T-helper 17 cell (primary cell): ENCODE measurements at places on chromosomes 7 and 10.

DNA sequence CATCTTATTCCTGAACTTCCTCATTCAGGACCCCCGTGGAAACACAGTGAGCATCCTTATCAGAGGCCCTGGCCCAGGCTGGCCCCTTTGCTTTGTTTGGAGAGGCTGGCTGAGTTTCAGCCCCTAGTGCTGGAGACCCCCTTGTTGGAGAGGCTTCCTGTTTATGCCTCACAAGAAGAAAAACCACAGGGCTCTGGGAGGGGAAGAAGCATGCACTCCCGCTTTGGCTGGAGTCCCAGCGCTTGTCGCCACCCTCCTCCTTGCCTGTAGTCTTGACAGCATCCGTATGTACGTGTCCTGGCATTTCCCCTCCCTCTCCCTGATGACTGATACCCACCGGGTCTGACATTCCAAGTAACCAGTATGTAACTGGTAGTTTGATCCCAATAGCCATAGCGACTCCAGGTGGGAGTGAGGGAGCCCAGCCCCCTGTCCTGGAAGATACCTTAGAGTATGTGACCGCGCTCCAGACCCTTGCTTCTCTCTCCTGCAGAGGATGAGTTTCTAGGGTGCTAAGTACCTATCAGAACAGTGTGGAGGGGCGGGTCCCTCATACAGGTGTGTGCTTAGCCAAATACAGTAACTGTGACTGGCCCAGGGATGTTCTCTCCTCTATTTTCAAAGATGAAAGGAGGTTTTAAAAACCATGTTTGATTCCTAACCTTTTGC, 6.9 kb upstream of the ATP6V0E2 start:
- no peak for DNase-seq

DNA sequence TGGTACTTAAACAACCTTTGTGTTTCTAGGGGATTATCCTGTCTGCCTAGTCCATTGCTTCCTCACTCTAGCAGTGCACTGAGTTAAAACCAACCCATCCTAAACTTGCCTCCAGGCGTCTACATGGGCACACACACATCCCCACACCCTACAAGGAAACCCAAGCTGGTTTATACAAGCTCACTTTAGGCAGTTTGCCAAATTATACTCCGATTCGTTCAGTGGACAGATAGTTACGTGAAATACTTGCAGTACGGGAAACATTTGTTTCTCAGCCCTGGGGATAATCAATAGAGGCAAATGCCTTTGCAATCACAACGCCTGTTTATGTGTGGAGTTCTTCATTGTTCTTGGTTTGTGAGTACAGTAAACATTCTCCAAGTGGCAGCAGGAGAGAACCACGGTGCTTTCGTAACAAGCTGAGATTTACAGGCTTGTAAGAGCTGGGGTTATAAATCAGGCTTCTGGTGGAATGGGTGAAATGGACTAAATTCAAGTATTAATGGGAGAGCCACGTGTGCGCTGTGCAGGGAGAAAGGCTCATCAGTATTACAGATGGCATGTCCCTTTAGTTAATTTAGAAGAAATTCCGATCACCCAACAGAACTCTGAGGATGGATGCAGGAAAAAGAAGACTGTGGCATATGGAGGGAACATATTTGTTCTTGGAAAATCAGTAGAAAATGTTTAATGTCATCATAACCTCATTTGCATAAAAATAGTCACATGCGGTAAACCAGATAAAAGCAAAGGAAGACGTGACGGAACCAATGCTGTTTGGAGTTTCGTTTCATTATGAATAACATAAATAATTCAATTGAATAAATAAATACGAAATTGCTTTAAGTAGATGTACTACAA, 217.1 kb downstream of the GALNT17 start:
- DNase-seq = no peak

DNA sequence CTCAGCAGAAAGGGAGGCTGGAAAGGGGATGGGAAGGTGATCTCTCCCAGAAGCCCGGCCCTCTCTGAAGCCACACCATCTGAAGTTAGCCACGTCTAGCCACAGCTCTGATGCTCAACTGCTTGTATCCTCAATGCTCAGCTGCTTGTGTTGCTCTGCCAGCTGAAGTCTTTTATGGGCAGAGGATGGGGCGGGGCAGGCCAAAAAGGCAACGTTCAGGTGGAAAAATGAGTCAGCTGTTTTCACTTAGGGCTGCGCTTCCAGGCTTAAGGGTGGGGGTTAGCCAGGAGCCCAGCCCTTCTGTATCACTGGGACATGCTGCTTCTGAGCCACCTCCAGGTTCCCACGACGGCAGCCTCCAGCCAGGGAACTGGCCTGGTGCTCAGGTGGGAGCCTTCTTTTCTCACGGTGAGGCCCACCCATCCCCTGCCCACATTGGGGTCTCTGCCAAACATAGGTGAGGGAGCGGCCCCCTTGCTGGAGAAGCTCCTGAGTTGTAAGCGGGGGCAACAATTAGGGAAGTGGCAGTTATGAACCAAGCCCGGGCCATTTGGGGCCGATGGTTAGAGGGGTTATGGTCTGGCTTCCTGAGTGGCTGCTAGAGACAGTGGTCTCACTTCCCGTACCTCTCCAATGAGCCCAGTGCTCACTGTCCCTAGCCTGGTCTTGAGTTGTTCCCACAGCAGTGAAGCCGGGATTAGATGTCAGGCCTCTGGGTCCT, 44.9 kb upstream of the CNPY1 start:
- no peak for DNase-seq

DNA sequence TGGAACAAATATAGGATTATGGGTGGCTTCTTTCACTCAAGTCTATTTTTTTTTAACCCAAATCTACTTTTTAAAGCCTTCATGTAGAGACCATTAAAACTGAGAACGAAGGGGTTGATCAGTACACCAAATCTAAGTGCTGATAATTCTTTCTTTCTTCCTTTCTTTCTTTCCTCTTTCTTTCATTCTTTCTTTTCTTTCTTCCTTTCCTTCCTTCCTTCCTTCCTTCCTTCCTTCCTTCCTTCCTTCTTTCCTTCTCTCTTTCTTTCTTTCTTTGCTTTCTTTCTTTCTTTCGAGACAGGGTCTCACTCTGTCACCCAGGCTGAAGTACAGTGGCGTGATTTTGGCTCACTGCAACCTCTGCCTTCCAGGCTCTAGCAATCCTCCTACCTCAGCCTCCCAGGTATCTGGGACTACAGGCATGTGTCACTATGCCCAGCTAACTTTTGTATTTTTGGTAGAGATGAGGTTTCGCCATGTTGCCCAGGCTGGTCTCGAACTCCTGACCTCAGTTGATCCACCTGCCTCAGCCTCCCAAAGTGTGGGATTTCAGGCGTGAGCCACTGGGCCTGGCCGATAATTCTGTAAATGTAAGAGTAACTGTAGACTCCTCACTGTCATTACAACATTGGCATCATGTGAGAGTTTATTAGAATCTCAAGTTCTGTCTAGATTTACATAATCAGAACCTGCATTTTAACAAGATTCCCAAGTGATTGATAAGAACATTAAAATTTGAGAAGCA, 236.4 kb downstream of the TFEC start:
- DNase-seq = no peak

GRCh38 chr7:104482362-104483037, 154.1 kb downstream of the LHFPL3 start:
- no peak for DNase-seq

- DNase-seq = no peak
These were observed 58.7 kb downstream of the ARHGAP21 start for GRCh38 chr10:24664991-24665390.

GRCh38 chr7:101321491-101322401, at the start of gene IFT22:
TSS of gene IFT22 (minus strand) at chr7:101321812. CDS start at chr7:101321709, 103 bp downstream.
- peak; percentile 67 for DNase-seq

DNA sequence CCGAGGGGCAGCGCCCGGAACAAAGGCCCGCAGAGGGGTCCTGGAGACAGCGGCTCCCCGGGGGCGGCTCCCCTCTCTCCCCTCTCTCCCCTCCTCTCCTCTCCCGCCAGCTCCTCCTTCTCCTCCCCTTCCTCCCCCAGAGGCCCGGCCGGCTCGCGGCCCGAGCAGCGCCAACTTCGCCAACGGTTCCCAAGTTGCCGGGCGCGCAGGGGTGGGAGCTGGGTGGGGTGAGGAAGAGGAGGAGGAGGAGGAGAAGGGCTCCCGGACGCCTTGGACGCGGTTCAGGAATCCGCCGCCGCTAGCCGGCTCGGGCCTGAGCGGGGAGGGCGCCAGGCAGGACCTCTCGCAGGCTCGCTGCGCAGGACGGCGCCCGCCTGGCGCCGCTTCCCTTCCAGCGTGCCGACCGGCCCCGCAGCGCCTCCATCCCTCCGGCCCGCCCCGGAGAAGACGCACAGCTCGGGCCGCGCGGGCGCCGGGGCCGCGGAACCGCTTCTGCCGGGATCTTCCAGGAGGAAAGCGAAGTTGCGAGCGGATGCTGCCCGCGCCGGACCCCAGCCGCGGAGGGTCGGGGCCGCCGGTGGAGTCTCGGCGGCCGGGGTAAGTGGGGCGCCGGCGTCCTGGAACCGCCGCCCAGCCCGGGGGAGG, at the start of gene CHST3:
Gene CHST3 (plus strand): TSS at position 298 of the 645 bp plus-strand sequence. CDS start 41,448 bp downstream, outside the sequence.
- DNase-seq = no peak

DNA sequence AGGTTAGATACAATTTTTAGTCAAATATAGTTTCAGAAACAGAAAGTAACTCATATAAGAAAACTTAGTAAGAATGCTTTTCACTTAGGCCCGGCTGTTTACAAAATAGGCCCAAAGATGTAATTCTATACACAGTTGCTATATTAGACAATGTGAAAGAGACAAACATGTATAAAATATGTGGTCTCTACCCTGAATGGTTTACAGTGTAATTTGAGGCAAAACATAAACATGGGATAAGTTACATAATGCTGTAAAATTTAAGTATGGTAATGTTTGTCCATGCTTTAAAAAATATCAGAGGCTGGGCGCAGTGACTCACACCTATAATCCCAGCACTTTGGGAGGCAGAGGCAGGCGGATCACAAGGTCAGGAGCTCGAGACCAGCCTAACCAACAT, 18.7 kb downstream of the KRIT1 start:
- DNase-seq = no peak

DNA sequence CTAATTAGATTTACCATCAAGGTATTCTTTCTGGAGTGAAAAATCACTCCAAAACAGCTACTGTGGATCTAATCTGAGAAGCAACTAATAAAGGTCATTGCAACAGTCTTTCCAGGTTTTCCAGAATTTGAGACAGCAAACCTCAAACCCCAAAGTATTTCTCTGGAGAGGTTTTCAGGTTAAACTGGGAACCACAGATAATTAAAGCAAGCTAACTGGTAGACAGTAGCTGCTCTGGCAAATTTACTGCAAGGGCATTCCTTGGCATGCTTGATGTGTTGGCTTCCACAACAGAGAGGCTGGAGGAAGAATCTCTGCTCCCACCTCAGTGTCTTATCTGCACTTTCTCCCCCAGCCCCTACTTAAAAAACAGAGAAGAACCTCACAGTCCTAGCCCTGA, 140.0 kb upstream of the NRBF2 start:
- no peak for DNase-seq

DNA sequence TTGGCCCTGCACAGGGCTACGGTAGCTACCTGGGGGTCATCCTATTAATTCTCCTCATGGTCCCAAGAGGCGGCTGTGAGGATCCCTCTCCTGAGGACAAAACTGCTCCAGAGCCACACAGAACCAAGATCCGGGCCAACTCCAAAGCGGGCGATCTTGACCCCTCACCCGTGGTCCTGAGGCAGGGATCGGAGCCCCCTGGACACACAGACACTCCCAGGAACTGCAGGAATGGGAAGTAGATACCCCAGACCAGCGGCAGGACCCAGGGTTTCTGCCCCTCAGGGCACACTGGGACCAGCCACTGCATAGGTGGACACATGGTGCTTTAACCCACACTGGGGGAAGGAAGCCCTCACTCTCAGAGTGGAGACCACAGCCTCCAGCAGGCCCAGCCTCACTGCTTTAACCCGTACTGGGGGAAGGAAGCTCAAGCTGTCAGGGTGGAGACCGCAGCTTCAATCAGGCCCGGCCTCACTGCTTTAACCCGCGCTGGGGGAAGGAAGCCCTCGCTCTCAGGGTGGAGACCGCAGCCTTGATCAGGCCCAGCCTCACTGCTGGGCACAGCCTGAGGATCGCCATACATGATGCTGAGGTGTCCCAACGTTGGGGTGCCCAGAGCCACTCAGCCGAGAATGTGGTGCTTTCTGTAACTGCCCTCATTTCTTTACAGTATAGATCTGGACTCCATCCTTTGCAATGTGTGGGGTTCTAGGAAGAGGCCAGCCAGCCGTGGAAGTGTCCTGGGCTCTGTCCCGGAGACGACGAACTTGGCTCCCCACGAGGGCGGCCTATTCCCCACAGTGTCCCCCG, 60.1 kb downstream of the DIP2C start:
- no peak for DNase-seq

- peak; percentile 48 for DNase-seq
These were observed 95.8 kb downstream of the HIP1 start for GRCh38 chr7:75642810-75643486.

DNA sequence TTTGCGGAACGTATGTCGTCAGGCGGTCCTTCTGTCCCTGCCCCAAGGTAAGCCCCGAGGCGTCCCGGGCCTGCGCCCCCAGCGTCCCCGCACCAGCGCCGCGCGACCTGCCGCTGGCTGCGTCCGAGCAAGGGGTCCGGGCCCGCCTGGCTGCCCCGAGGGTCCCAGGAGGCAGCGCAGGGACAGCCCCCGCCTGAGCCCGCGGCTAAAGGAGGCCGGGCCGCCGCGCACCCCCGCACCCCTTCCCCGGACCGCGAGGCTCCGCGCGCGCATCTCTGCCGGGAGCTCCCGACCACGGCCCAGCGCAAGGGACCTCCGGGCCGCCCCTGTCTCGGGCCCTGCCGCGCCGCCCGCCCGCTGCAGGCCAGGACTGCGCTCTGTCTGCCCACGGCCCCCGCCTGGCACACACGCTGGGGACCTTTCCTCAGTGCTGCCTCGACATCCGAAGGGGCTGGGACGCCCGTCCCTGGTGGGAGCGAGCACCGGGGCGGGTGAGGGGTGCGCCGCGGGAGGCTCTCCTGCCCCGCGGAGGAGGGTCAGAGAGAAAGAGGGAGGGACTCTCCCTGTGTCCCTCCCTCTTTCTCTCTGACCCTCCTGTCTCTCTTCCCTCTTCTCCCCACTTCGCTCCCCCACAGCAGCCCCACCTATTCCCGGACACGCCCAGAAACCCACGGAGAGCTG, 25.0 kb downstream of the SHH start:
- no peak for DNase-seq
